ENCODE measurements at places on chromosomes 2 and 18.

- no peak for DNase-seq
Measured at GRCh38 chr2:73072129-73072395, 550 bp upstream of the SFXN5 start.

DNA sequence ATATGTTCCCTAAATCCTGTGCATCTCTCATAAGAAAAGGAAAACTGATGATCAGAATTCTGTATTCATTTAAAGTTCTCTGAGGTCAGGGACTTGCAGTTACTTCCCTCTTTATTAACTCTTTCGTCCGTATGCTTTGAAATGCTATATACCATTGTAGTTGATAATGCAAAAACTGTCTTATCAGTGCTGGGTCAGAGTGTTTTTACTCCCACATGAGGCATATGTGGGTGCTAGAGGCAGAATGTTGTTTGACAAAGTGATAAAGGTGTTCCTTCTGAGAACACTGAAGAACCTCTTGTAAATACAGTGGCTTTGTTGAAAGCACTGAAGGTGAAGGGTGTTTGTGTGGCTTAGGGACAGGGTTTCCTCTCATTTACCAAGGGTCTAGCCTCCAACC, 136.5 kb upstream of the NFATC1 start:
- no peak for DNase-seq

- DNase-seq: no peak
Measured at GRCh38 chr18:60965856-60966255, 367.4 kb upstream of the CDH20 start.

- DNase-seq: no peak
Measured at GRCh38 chr18:48790226-48790863, 160.4 kb downstream of the SMAD7 start.

DNA sequence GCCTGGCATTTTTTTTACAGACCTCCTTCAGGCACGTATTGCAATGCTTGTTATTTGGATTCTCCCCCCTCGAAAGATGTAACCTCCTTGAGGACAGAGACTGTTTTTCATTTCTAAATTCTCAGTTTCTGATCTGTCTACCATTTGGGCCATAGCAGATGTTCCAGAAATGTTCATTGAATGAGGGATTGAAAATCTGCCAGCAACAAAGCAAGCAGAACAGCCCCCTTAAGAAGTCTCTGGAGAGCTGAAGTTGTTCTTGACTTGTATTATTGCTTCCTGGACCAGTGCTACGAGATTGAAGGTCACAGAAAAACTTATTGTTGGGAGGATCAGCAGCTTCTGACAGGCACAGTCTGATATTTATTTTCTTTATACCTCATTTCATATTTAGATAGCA, 355.5 kb downstream of the EPHA4 start:
- DNase-seq: no peak

GRCh38 chr2:145221032-145221431, 701.1 kb upstream of the ZEB2 start:
- DNase-seq: no peak

DNA sequence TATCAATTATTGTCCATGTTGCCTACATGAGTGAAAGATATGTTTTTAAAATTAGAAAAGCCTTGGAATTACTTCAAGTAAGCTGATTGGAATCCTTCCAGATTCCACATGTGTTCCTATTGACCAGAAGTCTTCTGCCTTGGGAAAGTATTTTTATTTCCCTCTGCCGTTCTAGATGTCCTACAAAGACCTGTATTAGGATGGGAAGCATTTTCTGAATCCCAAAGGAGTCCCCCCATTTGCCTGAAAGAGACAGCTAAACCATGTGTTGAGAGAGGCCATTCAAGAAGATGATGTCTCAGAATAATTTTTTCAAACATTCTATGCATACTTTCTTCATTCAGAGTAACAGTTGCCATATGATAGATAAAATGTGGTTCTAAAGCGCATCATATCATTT, 19.0 kb upstream of the MYO1B start:
- no peak for DNase-seq

- DNase-seq: no peak
Measured at GRCh38 chr2:241399941-241400922, 44.1 kb downstream of the FARP2 start.

DNA sequence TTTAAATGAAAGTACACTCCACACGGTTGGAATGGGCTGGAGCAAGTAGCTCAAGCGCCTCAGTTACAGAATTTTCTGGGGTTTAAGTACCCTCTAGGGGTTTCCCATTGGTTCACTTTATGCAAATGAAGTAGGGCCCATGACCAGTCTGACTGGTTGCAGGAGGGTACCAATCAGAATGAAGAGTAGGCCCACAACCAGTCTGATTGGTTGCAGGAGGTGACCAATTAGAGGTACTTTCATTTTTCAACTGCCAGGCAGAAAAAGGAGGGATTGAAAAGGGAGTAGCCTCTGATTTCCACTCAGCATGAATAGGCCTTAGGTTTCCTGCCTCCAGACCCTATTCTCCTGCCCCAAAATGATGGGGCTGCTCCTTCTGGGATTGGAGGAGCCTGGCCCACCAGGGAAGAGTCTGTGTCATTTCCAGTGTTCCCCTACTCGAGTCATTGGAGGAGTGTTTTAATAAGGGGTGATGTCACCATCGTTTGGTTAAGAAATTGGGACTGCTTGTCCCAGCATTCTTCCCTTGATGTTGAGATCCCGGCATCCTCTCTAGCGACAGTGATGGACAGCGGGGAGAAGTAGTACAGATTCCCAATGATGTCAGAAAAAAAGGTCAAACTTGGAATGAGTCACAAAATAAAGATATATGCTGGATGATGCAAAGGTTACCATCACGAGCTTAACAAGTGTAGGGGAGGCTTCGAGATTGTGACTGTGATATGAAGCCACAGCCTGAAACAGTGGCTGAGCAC, 210.4 kb downstream of the SH3BP4 start:
- no peak for DNase-seq

GRCh38 chr18:934518-935133, 30.0 kb downstream of the ADCYAP1 start:
- no peak for DNase-seq

- DNase-seq: no peak
Measured at GRCh38 chr2:185658750-185659149, 79.9 kb upstream of the FSIP2 start.

DNA sequence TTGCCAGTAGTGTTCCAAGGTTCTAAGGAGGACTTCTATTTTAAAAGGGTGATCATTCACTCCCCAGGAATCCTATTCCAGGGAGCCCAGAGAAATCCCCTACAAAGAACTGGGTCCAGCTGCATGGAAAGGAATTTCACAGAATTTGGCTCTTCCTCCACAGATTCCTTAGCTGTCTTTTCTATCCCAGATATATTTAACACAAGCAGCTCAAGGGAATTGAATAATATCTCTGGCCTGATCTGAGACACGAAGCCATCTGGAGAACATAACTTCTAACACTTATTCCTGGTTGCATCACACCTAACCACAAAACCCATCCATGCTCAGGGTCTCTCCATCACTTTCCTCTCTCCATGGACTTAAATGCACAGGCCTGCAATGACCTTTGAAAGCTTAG, 306.7 kb upstream of the ACVR2A start:
- DNase-seq: no peak

DNA sequence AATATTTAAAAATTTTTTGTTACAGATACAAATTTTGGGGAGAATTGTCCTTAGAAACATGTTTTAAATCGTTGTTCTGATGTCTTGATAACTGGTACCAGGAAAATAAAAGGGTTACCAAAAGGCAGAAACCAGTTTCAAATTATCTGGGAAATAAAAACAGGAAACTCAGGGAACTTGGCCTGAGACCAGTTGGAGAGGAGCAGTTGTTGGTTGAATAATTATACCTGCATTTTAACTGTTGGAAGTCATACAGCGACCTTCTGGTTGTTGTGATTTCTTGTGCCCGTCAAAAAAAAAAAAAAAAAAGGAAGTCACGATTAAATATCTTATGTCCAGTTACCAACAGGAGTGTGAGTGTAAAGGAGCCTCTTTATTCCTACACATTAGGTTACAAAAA, 51.8 kb downstream of the CRIM1 start:
- DNase-seq: no peak

- DNase-seq: no peak
Measured at GRCh38 chr2:199147216-199147615, 310.5 kb downstream of the SATB2 start.

- no peak for DNase-seq
Measured at GRCh38 chr2:227480528-227480927, 8.6 kb downstream of the AGFG1 start.

GRCh38 chr18:8337211-8337610, 272.0 kb upstream of the RAB12 start:
- DNase-seq: no peak

- DNase-seq: no peak
Measured at GRCh38 chr18:4078246-4078645, 376.9 kb downstream of the DLGAP1 start.

GRCh38 chr18:76613053-76613754, 118.2 kb upstream of the ZNF516 start:
- no peak for DNase-seq

- DNase-seq: no peak
Measured at GRCh38 chr2:118761771-118762170, 85.7 kb downstream of the EN1 start.

GRCh38 chr2:233464056-233464455, 102.5 kb downstream of the USP40 start:
- no peak for DNase-seq

DNA sequence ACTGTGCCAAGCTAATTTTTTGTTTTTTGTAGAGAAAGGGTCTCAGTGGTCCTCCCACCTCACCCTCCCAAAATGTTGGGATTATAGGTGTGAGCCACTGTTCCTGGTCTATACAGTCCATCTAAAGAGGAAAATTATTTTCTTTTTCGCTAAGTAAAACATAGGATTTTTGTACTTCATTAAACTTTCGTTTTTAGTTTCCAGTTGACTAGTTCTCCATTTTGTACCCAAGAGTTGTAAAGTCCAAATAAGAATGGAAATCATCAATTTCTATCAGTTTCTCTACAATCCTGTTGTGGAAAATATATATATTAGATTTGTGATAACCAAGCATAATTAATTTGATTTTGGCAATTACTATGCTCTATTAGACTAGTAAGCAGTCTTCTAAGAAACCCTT, 156.4 kb downstream of the BABAM2 start:
- DNase-seq: no peak

GRCh38 chr18:13260197-13260934, 41.8 kb downstream of the LDLRAD4 start:
- no peak for DNase-seq

GRCh38 chr2:109080109-109080508, 48.9 kb upstream of the SH3RF3 start:
- DNase-seq: no peak

- no peak for DNase-seq
Measured at GRCh38 chr2:111015283-111015995, 105.3 kb upstream of the BCL2L11 start.

DNA sequence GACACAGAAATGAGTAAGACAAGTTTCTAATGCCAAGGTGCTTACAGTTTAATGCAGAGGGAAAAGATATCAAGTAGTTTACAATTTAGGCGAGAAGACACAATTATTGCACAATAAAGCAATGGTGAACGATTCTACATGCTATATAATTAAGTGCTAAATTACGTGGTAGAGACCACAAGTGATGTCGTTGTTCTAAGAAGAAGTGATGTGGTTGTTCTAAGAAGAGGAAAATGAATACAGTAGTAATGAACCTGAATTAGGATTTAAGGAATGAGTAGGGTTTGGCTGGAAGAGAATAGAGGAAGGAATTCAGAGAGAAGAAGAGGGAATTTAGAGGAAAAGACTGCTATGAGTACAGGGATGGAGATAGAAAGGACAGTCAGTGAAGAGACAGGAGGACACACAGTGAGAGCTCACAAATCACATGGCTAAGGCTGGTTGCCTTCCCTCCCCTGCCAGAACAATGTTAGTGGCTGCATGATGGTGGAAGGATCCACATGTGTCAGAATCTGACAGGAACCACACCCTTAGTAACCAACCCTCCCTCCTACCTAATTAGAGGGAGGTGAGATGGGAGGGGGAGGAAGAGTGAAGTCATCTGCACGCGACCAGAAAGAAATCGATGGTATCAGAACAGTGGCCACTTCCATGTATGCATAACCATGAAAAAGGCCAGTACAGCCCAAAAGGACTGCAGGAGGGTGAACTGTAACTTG, 44.7 kb downstream of the M1AP start:
- no peak for DNase-seq

GRCh38 chr18:10805587-10806118, 279.8 kb downstream of the NAPG start:
- DNase-seq: no peak

- no peak for DNase-seq
Measured at GRCh38 chr2:184032983-184033382, 565.3 kb upstream of the ZNF804A start.

DNA sequence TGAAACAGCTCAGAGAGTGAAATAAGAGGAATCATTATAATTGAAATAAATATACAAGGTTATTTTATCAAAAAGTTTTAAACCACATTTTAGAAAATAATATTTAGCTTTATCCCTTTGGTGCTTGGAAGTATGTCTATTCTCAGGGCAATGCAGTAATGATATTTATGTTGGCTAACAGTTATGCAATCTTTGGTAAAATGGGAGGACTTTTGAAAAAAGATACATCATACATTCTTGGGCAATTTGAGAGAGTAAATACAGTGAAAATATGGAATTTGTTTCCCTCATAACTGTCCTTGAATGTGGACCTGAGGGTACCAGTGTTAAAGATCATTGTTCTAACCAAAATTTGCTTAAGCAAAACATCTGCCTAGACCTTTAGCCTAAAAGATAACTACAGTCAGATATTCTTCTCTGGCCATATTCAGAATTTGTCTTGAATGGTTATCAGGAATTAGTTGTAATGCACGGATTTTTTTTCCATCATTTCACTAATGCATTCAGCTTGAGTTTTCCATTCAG, 137.2 kb downstream of the LRRTM1 start:
- DNase-seq: no peak

GRCh38 chr2:64860936-64861335, 128.3 kb upstream of the SLC1A4 start:
- DNase-seq: no peak

DNA sequence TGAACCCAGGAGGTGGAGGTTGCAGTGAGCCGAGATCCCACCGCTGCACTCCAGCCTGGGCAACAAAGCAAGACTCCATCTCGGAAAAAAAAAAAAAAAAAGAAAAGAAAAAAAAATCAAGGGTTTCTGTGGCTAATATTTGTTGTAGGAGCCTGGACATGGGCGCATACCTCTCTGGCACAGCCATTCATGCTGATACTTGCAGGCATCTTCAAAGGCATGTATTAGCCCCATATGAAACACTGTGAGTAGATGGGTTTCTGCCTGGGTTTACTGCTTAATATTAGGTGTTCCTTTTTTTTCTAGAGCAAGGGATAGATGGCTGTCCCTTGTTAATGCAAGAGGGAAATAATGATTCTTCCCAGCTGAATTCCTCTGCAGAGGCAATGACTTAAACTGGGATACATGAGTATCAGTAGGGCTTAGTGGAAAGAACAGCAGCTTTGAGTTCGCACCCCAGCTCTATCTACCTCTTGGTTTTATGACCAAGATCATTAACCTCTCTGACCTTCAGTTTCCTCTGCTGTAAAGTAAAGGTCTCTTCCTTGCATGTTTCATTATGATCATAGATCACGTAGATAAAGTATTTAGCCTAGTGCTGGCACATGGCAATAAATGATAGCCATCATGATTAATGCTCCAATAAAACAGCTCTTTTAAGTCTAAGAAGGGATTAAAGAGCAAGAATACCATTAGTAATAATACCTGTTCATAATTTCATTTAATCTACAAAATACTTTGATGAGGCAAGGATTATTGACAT, 4.5 kb upstream of the ATL2 start:
- DNase-seq: no peak

GRCh38 chr2:44943693-44944101, 2.2 kb downstream of the SIX3 start:
- no peak for DNase-seq
